ENCODE measurements at places on chromosomes 11 and 22. TPM values are rescaled to one million over a fixed set of nuclear protein-coding genes. Genes with fewer than 3 reads are reported as not detected.

The EHD1 gene
- 216 TPM for total RNA-seq

The PHETA2 gene
- 41.5 TPM for total RNA-seq

The TUB gene
- 12.9 TPM for total RNA-seq

GRCh38 chr11:95977534-95978174, 53.7 kb upstream of the MTMR2 start:
- no peak for DNase-seq

- no peak for DNase-seq
These were observed 398.4 kb downstream of the CTTN start for GRCh38 chr11:70796648-70797227.

- DNase-seq = no peak
These were observed 140.5 kb downstream of the TRIM44 start for GRCh38 chr11:35803115-35803514.

DNA sequence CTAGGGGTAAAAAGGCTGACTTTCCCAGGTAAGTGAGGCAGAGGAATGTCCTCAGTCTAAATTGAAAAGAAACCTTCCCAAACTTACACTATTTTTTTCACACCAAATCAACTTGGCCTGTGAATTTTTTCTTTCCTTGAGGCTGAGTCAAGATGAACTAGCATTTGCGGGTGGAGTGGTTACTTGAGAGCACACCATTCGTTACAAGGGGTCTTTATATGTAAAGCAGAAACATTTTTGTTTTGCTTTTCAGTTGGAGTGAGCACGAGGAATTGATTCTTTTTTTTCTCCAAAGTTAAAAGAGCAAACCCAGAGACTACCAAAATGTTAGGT, 36.4 kb downstream of the MAML2 start:
- DNase-seq = no peak

- no peak for DNase-seq
These were observed 28.4 kb downstream of the TAB1 start for GRCh38 chr22:39427751-39428596.

- no peak for DNase-seq
These were observed 596.4 kb upstream of the B3GAT1 start for GRCh38 chr11:135008412-135008811.

DNA sequence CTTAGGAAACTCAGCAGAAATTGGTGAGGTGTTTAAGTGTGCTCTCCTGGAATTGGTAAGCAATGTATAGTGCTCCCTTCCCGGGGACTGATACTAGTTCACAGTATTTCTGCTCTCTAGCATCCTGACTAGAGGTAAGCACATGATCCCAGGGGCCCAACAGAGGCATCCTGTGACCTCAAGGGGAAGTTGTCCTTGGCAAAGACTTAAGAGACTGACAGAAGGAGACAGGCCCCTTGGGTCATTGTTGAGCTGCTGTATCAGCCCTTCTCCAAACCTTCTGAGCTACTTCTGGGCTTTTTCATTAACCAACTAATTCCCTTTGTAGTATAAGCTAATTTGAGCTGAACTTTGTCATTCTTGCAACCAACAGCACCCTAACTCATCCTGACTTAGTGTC, 4.3 kb upstream of the TBC1D22A start:
- no peak for DNase-seq

DNA sequence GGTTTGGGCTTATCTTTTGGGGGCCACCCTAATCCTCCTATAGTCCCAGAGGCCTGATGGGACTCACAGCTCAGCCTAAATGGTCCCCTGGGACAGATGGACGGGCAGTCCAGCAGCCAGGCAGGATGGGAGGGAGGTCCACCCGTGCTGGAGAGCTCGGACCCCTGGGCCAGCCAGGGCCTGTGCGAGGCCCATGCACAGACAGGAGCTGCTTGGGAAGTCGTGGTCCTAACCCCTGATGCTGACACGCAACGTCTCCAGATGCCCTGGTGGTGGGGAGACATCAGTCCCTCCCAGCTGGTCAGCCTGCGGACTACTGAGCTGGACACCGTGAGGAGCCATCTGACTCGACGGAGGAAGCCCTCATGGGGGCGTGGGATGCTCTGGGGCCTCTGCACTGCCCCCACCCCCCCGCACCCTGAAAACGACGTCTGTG, 31.2 kb upstream of the MUC5AC start:
- DNase-seq = no peak

- no peak for DNase-seq
These were observed 31.5 kb upstream of the SYT8 start for GRCh38 chr11:1803246-1803645.

GRCh38 chr11:67054836-67055523, 1.7 kb upstream of the RHOD start:
- no peak for DNase-seq

GRCh38 chr11:94924171-94924572, 49.2 kb downstream of the CWC15 start:
- DNase-seq = no peak

DNA sequence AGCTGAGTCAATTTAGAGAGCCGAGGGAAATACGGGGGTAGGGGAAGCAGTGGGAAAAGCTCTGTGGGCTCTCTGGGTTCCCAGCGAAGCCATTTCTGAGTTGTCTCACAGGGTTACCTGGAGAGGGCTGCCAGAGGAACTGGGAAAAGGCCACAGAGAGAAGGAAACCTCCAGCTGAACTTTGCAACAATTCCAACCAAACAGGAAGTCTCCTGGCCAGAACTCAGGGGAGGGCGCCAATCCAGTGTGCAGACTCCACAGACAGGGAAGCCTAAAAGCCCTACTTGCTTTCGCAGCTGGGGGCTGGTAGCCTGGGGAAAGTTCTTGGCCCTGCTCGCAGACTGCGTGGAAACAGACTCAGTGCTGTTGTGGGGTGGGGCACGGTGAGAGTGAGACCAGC, 23.1 kb upstream of the GNAZ start:
- DNase-seq = no peak

GRCh38 chr11:48366365-48366764, at the start of gene OR4C5:
OR4C5 (minus strand) TSS chr11:48366465; CDS start chr11:48366465, 0 bp downstream.
- DNase-seq = no peak

DNA sequence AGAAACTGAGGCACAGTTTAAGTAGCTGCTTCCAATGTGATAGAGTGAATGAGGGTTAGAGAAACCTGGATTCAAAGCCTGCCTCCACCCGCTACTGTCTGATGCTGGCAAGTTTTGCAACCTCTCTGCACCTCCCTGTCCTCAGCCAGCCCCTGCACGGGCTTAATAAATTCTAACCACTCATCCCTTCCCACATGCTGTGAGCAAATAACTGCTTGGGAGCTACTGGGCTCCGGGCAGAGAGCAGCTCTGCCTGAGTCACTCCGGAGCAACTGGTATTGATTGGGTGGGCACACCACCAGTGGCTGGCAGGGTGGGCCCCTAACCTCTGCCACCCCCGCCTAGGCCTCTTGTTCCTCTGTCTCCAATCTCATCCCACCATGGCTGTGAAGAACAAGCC, 104.3 kb upstream of the SYT13 start:
- DNase-seq = no peak

Measured in ascending aorta (tissue), 2 donors.